Stimulated activated CD4-positive, alpha-beta T cell treated with anti-CD3 and anti-CD28 coated beads, TNF-alpha, amount 100 ng/mL, for 1 hour (primary cell): ENCODE measurements at places on chromosomes 16 and 17.

DNA sequence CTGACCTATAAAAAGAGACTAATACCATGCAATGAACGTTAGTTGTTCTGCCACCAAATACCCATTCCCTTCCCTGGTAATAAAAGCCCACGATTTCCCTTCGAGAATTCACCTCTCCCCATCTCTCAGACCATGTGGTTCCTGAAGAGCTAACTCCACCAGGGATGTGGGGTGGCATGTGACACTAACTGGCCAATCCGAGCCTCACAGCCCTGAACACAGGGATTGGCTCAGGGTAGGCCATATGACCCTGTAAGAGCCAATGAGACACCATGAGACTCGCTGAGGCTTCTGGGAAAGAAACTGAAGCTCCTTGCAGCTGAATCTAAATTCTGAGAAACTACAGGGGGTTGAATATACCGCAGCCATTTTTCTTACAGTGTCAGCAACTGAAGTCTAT is 21.1 kb downstream of the HELZ start:
- DNase-seq = no peak

- no peak for DNase-seq
Observed at GRCh38 chr17:82452162-82452561, 1.6 kb upstream of the CYBC1 start.

- no peak for DNase-seq
Observed at GRCh38 chr17:19945009-19945626, 32.5 kb downstream of the AKAP10 start.

- DNase-seq = no peak
Observed at GRCh38 chr16:50532576-50532975, 15.6 kb upstream of the NKD1 start.

- no peak for DNase-seq
Observed at GRCh38 chr16:82857693-82858365, 231.1 kb downstream of the CDH13 start.

DNA sequence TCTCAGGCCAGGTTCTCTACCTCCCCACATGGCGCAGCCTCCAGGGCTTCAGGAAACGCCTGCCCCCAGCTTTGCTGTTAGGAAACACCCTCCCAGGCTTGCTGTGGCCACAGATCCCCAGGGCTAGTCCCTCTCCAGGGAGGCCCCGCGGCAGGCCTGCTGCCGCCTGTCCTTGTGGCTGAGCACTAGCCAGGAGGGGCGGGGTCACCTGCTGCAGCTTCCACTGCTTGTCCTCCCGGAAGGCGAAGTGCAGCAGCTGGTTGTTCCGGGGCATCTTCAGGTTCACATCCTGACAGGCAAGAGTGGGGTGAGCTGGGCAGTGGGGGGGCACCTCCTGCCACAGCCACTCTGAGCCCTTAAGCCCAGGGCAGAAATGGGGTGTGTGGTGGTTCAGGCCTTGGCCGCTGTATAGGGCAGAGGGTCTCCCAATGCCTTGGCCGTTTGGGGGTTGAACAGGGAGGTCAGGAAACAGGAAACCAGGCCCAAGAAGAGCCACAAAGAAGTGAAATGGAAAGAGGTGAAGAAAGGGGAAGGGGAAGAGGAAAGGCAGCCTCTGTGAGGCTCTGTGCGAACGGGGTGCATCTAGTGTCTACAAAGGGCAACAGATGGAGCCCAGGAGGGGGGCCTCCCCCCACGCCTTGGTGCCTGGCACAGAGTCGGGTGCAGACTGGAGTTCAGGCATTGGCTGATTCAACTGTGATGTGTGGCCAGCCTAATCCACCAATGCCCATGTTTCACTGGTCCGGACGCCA is 2.0 kb downstream of the ROGDI start:
- no peak for DNase-seq

GRCh38 chr17:27463235-27463677 is 7.0 kb downstream of the KSR1 start:
- no peak for DNase-seq

GRCh38 chr16:72256398-72257066 is 84.6 kb upstream of the PMFBP1 start:
- no peak for DNase-seq

- no peak for DNase-seq
Observed at GRCh38 chr17:46950997-46951621, 27.9 kb downstream of the RPRML start.

- DNase-seq = no peak
Observed at GRCh38 chr17:30173649-30174048, 57.0 kb downstream of the NSRP1 start.

GRCh38 chr17:64270885-64271284 is 7.8 kb upstream of the TEX2 start:
- no peak for DNase-seq

GRCh38 chr17:75287221-75287620 is 2.0 kb downstream of the SLC25A19 start:
- DNase-seq = no peak

DNA sequence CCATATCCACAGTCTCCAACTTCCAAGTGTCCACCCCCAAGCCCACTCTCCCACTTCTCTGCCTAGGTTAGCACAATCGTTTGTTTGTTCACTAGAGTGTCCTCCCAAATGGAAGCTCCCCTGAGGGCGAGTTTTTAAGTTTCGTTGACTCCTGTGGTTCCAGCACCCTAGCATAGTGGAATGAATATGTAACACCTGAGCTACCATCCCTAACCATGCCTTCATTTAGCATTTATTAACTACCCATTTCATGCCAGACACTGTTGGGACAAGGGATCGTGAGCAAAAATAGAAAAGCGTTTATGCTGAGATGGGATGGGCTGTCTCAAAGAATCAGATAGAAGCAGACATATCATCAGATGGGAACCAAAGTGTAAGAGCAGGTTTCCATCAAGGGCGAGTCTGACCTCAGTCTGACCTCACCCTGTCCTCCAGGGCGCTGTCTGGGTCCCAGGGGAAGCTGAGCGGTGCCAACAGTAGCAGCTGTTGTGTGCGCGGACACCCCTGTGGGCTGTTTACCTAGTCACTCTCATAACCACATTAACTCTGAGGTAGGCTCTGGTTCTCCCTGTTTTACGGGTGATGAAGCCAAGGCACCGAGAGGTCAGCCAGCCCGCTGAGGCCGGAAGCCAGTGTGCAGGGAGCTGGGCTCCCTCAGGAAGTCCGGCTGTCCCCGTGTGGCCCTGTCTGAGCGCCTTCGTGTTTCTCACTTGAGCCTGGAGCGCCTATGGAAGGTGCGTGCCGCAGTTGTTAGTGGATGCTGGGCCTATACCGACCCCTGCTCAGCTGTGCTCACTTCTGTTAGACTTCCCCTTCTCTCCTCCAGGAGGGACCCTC is 6.2 kb downstream of the CNP start:
- no peak for DNase-seq

DNA sequence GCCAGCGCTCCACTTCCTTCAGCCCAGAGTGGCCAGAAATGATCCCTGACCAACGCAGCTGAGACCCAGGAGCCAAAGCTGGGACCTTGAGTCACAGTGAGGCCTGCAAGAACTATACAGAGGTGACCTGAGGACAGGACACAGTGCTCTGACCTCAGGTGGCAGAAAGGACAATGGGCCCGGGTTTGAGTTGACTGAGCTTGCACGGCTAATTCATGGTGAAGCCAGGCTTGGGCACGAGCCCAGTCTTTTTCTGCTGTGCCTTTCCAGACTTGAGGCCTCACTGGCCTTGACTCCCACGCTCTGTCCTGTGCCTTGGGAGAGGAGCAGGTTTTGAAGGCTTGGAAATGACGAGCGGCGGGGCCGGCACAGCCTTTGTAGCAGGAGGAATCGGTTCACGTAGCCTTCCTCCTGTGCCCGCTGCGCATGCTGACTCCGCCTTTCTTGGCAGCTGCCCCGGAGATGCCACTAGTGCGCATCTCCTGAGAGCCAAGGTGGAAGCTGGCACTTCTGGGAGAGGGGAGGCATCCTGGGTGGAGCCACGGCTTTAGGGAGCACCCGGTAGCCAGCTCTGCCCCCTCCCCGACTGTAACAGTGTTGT is 34.9 kb downstream of the NDEL1 start:
- no peak for DNase-seq

DNA sequence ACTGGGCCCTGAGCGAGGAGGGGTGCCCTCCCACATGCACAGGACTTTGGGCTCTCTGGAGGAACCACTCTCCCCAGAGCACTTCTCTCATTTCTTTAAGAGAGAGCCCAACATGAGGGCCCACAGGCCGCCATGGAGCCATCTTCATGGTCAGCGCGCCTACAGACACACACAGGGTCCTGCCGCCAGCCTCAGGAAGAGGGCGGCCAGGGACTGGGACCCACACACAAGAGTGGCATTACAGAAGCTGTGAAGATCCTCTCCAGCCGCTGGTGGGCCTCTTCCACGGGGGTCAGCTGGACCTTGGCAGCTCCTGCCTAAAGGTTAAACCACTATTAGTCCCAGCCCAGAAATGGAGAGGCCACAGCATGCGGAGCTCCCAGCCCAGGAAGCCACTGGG is 54.5 kb downstream of the MYO18A start:
- no peak for DNase-seq

- DNase-seq = no peak
Observed at GRCh38 chr17:41340494-41340893, 10.1 kb downstream of the KRT33A start.

GRCh38 chr17:78947235-78948149 is 22.3 kb upstream of the TIMP2 start:
- no peak for DNase-seq

DNA sequence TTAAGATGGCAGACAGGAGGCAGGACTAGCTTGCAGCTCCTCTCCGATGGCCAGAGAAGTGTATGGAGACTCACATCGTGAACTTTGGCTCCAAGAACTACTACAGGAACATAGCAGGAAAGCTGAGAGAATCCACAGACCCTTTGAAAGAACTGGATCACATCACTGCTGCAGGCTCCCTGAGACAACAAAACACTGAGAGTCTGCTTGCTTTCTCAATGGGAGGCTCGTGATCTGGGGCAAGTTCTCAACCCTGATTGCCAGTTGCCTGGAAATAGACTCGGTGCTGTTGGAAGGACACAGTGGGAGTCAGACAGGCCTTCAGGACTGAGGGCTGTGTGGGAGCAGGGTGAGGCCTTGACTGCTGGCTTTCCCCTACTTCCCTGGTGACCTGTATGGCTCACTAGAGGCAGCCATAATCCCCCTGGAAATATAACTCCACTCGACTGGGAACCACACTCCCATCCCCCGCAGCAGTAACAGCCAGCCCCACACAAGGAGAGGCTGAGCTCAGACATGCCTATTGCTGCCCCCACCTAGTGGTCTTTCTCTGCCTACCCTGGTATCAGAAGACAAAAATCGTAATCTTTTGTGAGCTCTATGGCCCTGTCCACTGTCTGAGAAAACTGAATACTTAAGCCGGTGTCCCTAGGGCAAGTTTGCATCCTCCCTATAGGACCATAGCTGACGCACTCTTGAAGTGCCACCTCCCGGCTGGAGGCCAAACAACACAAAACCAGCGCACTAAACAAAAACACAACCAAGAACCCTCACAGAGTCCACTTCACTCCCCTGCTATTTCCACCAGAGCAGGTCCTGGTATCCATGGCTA is 238.4 kb downstream of the CEP112 start:
- DNase-seq = no peak

DNA sequence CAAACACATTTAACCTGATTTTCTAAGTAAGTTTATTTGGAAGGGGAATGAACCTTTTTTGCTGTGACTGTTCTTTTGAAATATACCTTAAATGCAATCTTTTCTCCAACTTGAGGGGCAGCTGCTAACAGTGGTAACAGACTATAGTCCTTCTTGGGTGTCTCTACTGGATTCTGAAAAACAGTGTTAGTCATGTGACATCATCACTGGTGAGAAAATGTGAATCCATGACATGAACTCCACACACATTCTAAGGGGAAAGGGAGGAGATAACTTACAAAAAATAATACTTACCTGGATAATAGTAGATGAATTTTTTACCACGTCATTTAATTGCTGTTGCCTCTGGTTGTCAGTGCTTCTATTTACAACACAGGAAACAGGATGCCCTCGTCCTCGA is 11.3 kb downstream of the COIL start:
- no peak for DNase-seq

- no peak for DNase-seq
Observed at GRCh38 chr17:31144836-31145235, 50.1 kb downstream of the NF1 start.

GRCh38 chr17:77146882-77147281 is 6.1 kb downstream of the SEC14L1 start:
- no peak for DNase-seq

DNA sequence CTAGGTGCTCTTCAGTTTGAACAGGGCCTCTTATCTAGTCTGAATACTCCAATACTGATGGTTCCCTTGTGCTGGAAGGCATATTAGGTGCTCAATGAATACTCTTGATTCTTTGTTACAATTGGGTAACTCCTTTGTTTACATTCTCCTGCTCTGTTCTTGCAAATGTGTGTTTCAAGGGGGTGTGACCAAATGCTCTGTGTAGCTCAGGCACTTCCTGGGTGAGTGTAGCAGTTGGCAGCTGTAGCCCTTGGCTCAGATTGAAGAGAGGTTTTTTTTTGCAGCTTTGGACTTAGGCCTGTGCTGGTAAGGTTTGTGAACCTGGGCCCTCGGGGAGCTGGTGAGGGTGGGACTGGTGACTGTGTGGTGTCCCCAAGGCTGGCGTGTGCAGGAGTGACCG is 20.2 kb downstream of the TBCD start:
- DNase-seq = no peak

DNA sequence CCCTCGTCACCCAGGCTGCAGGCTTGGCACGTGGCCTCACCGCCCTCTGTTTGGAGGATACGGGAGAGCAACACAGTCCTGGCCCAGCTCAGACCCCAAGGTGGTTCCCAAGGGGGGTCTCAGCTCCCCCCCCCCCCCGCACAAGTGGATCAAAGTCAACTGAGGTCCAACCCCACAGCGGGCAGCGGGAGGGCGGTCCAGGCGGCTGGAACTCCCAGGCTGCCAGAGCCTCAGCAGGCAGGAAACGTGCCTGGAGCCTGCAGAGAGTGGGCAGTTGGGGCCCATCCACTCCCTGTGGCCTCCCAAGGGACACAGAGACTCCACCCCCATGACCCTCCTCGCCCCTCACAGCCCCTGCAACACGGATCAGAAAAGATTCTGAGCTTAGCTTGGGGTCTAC is 36.7 kb downstream of the PIEZO1 start:
- no peak for DNase-seq

- DNase-seq = no peak
Observed at GRCh38 chr16:11087691-11088073, 143.3 kb downstream of the CLEC16A start.

DNA sequence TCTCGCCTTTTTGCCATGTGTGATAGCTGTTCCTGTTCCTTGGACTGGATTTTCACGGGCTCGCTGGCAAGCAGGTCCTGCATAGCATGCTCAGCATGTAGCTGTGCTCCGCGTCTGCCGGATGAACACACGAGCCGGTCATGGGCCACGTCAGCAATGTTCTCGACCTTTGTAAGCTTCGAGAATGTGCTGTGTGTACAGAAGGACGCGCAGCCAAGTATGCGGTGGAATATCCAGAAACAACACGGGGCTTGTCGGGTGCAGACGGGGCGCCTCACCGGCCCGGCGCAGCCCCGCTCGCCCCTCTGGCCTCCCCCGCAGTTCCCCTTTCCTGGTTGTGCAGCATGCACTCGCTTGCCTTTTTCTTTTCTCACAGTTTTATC is 42.2 kb downstream of the RPTOR start:
- DNase-seq = no peak

DNA sequence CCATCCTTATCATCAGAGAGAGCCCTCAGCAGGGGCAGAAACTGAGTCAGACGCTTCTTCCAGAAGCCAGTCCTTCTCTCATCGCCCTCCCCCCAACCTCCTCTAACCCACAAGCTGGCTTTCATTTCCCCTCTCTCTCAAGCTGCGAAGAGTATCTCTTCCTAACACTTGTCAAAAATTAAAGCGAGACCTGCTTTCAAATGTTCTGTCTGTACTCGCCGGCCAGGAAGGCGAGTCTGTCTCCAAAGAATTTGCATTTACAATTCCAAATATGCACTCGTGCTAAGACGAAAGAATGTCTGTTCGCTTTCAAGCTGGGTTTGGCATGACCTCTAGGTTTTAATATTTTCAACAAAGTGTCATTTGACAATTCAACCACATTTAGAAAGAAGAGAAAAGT is 140.4 kb downstream of the RGS9 start:
- DNase-seq = no peak
